Activated CD8-positive, alpha-beta T cell treated with anti-CD3 and anti-CD28 coated beads for 36 hours (primary cell): ENCODE measurements at places on chromosomes 3 and 15. TPM values are rescaled to one million over a fixed set of nuclear protein-coding genes. Genes with fewer than 3 reads are reported as not detected.

DNA sequence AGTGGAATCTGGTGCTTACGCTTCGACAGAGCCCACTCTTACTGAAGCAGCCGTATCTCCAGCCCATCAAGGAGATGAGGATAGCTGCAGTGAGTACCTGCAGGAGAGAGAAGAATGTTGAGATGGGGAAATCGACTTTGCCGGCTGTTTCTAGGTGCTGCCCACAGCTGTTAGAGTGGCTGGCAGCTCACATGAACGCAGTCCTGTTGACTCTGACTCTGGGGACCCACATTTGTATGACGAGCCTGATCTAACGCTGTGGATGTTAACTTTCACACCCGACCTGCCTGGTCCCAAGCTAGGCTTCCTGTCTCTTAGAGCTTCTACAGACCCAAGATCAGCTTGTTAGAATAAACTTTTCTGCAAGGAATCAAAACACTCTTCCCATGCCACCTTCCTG is 8.9 kb upstream of the DYNLT2B start:
- no peak for DNase-seq

MORC1 gene
- total RNA-seq = not detected

GRCh38 chr3:21944251-21944650 is 193.2 kb upstream of the ZNF385D start:
- DNase-seq = no peak

EXD1 gene
- not detected for total RNA-seq

OSTN gene
- total RNA-seq = not detected

ESYT3 gene
- total RNA-seq = 0.16 TPM

DNA sequence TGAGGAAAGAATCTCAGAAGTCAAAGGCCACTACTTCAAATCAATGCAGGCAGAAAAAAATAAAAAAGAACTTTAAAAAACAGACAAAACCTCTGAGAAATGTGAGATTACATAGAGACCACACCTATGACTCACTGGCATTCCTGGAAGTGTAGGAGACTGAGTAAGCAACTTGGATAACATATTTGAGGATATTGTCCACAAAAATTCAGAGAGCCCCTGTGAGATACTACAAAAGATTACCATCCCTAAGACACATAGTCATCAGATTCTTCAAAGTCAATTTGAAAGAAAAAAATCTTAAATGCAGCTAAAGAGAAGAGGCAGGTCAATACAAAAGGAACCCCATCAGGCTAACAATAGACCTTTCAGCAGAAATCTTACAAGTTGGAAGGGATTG is 887.3 kb downstream of the NTRK3 start:
- DNase-seq = no peak

ANKUB1 gene
- not detected for total RNA-seq

DNA sequence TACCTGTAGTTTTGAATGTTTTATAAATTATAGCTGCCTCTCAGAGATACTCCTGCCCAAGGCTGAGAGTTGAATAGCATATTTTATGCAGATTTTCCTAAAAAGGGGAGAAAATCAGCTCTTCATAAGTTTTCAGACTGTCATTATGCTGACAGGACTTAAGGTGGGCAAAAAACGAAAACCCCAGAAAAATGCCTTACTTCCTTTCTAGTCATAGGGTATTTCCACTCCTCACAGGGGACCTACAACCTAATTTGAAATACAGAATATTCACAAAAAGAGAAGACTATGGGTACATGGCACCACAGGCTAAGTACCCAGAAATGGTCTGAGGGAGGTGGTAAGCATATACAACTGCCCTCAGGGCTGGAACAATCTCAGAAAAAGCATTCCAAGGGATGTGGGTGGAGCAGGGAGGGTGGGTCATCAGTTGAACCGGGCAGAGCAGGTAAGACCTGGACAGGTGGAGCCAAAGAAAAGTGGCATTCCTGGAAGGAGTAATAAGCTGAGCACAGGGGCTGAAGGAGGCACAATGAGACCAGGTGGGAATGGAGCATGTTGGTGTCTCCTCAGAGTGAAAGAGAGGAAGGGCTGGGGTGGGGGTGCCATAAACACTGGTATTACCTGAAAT is 10.6 kb upstream of the OXSR1 start:
- no peak for DNase-seq

GRCh38 chr15:94229591-94230369 is 1.6 kb upstream of the MCTP2 start:
- peak; percentile 80 for DNase-seq

- DNase-seq = no peak
These were observed 34.6 kb upstream of the SEMA6D start for GRCh38 chr15:47682661-47683060.

DNA sequence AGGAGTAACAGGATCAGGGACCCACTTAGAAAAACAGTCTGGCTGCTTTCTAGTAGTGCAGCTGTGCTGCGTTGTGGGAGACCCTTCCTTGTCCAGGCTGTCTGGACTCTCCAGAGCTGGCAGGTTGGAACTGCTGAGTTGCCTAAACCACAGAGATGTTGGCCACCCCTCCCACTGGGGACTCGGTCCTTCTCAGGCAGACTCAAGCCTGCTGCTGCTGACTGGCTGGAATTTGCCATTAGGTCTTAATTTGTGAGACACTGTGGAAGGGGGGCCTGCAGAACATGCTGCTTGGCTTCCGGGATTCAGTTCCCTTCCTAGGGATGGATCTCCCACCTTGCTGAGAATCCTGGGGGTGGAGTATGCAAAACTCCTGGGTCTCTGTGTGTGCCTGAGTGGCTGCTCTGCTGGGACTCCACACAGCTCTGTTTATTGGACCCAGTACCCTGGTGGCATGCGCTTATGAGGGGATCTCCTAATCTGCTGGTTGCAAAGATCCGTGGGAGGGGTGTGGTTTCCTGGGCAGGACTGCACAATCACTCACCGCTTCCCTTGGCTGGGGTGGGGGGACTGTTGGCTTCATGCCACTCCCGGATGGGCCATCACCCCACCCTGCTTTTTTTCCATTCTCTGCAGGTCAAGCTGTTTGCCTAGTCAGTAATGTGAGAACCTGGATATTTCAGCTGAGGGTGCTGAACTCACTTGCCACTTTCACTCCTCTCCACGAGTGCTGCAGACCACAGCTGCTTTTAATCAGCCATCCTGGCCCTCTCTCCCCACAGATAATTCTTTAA is 150.5 kb downstream of the CFAP20DC start:
- peak; percentile 84 for DNase-seq

GRCh38 chr15:88974392-88974791 is 61.2 kb upstream of the MFGE8 start:
- no peak for DNase-seq

DNA sequence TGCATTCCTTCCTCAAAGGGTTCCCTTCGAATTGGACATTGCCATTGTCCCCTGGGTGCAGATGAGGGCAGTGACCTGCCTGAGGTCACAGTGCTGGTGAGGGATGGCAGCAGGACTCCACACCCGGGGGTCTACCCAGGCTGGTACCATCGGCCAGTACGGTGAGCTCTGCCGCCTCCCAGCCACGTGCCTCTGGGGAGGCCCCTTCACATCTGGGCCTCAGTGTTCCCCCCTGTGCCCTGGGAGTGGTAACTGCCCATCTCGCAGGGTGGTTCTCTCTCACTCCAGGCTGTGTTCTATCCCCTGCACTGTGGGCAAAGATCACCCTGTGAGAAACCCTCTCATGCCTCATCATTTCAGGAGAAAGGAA is 99.4 kb upstream of the IQSEC1 start:
- DNase-seq = no peak

GRCh38 chr15:74221399-74222239 is 14.5 kb upstream of the CCDC33 start:
- no peak for DNase-seq

DNA sequence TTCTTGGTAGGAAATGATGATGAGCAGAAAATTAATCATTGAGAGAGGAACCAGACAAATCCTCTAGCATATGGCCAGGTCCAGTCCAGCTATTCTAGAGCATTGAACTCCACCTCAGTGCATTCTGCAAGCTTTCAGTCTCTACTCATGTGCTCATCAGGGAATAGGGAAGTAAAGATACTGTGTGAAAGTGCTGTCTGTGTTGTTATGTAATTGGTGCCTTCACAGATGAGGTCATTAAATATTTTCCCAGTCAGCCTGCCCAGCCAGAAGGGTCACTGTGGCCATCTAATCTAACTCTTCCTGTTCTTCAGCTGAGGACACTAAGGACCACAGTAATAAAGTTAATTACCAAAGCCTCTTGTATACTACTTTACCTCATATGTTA is 28.2 kb downstream of the C3orf62 start:
- no peak for DNase-seq

DNA sequence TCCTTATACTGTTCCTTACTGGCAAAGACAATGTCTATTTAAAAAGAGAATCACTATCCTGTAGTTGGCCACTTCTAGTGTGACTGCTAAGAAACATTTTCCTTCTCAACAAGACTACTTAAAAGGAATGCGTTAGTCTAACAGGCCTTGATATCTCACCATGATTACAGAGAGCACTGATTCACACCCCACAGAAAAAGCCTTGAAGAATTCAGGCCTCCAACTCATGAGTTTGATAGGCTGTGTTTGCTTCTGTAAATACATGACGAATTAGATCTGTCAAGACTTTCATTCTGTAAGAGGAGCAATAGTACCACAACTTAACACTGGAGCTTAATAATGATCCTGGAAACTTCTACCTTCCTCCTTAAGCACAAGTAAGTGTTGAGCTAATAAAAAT is 432.8 kb upstream of the NR2F2 start:
- no peak for DNase-seq

GRCh38 chr15:67048281-67049279 is 16.8 kb upstream of the SMAD3 start:
- no peak for DNase-seq

SLC24A5 gene
- not detected for total RNA-seq

- peak; percentile 49 for DNase-seq
These were observed 73.5 kb downstream of the ATP1B3 start for GRCh38 chr3:141949972-141950371.

GRCh38 chr15:50881121-50882048 is 27.1 kb upstream of the AP4E1 start:
- DNase-seq = no peak

GRCh38 chr3:98746882-98747281 is 16.3 kb upstream of the ST3GAL6 start:
- DNase-seq = no peak

DNA sequence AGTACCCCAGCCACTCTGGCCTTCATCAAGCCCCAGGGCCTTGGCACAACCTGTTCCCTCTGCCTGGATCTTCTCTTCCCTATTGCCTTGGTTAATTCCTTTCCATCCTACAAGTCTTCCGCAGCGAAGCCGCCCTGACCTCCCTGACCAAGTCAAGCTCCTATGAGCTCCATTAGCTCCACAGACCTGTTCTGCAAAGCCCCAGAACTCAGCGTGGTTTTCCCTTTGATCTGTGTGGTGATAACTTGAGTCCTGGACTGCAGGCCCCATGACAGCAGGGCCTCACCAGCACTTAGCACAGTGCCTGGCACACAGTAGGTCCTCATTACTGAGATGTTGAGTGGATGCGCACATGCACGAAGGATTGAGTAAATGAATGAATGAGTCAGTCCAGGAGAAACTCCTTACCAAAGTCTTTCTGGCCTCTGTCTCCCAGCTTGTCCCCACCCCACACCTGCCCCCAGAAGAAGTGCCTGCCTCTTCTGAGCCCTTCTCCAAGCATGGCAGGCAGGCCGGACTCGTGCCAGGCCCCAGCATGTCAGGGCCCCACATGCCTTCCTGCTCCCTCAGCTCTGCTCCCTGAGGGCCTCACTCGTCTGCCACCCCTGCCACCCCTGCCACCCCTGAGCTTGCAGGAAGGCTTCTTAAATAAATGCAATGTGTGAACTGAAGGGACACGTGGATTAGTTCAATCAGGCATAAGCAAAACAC is 6.3 kb downstream of the ANPEP start:
- no peak for DNase-seq

PODXL2 gene
- 1.3 TPM for total RNA-seq

DNA sequence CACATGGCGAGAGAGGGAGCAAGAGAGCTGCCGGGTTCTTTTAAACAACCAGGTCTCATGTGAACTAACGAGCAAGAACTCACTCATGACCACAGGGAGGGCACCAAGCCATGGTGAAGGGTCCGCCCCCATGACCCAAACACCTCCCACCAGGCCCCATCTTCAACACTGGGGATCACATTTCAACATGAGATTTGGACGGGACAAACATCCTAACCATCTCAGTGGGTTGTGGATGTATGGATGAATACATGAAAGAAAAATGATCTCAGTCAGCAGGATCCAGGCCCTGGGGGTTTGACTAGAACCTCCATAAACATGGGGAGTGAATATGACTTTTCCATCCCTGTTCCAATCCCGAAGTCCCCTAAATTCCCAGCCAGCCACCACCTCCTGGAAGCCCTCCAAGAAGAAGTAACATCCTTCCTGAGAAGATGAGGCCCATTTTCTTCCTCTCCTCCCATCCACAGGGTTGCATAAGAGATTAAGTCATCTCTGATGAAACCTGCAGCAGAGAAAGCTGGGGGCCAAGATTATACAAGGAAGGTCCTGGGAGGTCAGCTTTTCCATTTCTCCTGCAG is 9.5 kb downstream of the CAV3 start:
- DNase-seq = no peak

SEMA3G gene
- not detected for total RNA-seq

DNA sequence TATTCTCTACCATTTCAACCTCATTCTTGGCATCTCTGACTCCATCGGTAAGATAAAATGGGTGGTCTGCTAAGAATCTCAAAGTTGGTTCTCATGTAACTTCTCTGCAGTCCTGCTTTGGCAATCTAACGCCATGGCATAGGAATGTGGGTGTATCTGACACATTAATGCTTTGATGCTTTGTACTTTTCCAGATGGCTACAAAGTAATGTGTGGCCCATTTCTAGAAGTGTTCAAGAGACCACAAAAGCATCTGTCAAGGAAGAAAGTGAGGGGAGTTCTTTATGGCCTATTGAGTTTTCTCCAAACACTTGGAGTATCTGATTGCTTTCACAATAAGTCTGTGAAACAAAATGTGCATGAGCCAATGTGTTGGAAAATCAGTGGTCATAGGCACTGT is 339.9 kb upstream of the TGFBR2 start:
- no peak for DNase-seq

DNA sequence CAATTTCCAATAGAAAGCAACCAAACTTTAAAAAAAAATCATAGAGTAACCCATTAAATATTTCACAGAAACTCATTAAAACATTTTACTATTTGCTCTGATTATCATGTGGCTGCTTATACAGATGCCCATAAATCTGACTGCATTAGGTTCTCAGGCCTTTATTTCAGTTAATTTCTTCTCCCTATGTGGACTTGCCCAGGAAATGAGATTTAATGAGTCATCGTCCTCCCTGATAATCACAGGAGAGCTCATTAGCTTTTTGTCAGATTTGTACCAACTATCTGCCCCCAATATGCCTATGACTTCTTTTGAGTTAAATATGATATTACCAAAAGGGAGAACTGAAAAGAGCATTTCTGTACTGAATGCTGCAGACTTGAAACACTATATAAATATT is 168.0 kb downstream of the FOXB1 start:
- no peak for DNase-seq

DNA sequence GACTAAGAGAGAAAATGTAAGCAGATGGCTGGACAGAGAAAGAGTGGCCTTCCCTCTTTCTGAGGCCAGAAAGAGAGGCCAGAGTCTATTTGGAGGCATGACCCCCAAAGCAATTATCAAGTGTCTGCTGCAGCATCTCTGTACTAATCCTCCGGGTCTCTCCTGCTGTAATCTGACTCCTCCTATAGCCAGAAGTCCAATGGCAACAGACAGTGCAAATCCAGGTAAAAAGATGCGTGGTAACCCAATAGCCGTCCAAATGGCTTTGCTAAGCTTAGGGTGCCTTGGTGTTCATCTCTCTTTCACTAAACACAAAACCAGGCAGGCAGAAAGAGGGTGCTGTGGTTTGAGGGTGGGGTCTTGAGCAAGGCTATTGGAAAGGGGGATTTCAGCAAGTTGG is 91.6 kb downstream of the ADCY5 start:
- no peak for DNase-seq

EFCC1 gene
- total RNA-seq = 0.38 TPM
